ENCODE measurements at places on chromosomes 7 and 10.
A peak's percentile ranks its signal among the peaks of the same experiment; 100 is the strongest.

- DNase-seq, result no peak
Measured at GRCh38 chr7:4895766-4896165, 12.2 kb upstream of the RADIL start.

DNA sequence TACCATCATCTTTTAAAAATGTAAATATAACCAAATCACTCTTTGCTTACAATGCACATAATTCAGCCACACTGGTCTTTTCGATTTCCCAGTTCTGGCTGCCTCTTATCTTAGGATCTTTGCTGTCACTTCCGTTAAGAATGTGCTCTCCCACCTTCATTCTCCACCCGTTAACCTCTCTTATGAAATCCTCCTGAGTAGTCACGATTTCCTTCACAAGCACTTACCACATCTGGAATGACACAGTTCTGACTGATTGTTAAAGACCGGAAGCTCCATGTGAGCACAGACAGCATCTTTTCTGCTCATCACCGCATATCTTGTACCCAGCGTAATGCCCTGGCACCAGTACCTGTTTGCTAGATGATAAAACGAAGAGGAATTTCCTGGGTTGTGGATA is 84.3 kb downstream of the CUL2 start:
- no peak for DNase-seq

- DNase-seq, result no peak
Measured at GRCh38 chr10:90354914-90355313, 502.9 kb downstream of the HTR7 start.

DNA sequence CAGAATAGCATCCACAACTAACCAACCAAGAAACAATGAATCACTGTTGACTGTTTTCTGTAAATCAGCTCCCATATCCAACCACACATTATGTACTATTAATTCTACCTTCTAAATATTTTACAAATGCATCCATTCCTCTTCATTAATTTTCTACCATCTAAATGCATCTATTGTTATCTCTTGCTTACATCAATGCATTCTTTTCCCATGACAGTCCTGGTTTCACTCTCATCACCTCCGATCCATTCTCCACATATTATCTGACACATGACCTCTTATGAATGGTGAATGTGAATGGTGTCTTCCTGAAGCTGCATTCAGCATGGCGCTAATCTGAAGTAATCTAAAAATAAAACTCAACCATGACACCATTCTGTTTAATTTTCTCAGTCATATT is 153.8 kb upstream of the CALCR start:
- no peak for DNase-seq

GRCh38 chr10:77139252-77140160 is 498.1 kb downstream of the KCNMA1 start:
- peak; percentile 38 for DNase-seq

DNA sequence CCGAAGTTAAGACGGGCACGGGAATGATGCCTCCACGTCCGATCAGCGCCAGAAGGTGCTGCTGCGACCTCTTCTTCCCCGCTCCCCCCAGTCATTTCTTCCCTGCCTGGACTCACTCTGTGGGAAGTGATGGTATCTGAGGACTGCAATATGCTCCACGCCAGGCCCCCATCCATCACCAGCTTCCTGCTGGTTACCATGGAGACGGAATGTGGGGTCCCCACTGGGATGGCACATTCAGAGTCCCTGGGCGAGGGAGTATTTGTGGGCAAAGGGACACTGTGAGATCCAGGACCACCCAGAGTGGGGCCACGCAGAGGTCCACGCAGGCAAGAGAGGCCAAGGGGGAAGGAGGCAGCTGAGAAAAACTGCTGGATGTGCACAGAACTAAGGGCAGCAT is 39.7 kb downstream of the CARD11 start:
- DNase-seq, result no peak

All from skin of body (tissue), 3 donors.